ENCODE measurements at places on chromosomes 1 and 21.

DNA sequence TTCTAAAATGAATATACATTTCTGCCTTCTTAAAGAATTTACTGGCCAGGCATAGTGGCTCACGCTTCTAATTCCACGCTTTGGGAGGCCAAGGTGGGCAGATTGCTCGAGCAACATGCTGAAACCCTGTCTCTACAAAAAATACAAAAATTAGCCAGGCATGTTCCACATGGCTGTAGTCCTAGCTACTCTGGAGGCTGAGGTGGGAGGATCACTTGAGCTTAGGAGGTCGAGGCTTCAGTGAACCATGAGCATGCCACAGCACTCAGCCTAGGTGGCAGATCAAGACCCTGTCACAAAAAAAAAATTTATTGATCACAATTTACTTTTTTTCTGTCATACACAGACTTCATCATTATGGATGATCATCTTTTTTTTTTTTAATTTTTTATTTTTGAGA is 11.5 kb downstream of the CDC14A start:
- DNase-seq: no peak

GRCh38 chr1:34132161-34132420 is 32.9 kb downstream of the CSMD2 start:
- no peak for DNase-seq

DNA sequence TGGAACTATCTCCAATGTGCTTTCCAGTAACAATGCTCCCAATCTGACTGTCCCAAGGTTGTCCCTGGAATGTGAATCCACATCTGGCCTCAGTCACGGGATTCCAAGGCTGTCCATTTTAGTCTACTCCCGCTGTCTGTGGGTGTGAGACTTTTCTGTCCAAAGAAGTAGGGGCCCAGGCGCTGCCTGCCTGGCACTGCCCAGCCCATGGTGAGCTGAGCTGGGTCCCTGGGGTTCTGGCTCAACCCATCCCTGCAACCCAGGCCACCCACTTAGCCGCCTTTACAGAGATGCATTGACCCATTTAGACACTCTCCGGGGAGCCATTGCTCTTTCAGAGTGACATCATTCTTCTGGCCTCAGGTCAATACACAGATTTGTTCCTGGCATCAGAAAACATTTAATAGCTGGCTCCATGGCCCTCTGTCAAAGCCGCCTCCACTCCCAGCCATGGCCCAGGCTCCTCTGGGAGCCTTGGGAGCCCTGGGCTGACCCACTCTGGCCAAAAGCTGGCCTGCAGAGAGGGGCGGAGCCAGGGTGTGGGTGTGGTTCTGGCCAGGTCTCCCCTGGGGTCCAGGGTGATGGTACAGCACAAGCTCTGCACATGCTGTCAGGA is 47.2 kb upstream of the PAX7 start:
- peak; percentile 41 for DNase-seq

- no peak for DNase-seq
These were observed 48.5 kb upstream of the SCYL3 start for GRCh38 chr1:169941982-169942830.

DNA sequence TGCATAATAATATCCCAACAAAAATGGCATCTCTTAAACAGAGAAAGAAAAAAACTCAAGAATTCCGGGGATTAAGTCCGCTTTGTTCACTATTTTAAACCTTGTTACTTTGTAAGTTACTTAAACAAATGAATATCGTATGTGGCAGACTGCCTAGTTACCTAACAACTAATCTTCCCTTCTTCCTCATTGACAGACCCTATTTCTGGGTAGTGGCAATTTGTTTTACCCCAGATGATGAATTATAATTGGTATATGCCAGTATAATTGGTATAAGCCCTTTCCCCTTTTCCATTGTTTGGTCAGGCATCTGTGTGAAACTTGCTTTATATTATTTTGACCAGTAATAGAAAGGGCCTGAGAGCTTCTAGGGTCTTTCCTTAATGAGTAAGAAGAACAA is 52.4 kb downstream of the CDC42BPA start:
- no peak for DNase-seq

DNA sequence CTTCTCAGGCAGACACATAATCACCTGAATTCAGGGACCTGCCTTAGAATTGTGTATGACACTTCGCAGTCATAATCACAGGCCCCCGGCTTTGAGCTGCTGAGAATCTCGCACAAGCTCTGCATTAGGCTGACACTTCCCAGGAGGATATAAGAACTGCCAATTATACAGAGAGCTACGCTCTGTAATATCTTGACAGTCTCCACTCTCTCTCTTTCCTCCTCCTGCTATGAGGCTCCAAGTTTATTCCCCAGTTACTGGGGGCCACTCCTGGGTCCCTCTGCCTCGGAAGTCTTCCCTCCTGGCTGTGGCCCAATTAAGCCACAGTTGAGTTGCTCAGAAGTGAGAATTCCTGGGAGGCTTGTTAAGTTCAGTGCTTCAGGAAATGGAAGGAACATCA is 42.7 kb downstream of the EBNA1BP2 start:
- no peak for DNase-seq

DNA sequence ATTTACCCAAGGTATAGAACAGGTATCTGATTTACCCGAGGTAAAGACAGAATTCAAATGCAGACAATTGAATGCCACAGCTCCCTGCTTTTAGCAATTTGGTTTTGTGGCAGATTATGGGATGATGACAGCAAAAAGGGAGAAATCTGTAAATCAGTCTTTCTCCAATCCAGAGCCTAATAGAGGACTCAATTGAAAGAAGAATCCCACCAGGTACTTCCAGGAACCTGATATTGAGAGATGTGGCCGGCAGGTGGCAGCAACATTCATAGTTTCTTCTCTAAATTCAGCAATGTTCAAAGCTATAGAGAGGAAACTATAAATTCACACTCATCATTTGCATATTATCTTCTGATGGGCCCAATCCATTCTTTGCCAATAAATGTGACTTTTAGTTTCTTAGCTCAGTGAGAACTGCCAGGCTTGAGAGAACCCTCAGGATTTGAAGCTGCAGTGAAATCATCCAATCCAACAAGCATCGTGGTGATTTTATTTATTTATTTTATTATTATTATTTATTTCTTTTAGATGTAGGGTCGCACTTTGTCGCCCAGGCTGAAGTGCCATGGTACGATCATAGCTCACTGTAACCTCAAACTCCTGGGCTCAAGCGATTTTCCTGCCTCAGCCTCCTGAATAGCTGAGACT is 9.8 kb upstream of the PHACTR4 start:
- peak; percentile 76 for DNase-seq

DNA sequence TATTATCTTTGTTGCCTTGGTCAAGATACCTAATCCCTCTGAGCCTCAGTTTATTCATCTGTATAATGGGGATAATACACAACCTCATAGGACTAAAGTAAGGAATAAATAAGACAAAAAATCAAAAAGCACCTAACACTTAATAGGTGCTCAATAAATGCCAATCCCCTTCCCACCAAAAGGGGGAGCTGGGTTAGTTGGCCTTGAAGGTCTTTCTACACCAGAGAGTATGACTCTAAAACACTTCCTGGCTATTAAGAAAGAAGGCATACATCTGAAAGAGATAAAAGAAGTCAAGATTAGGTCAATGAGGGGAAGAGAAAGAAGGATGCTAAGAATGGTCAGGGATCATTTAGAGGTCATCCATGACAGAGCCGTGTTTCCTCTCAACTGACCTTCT is 11.1 kb downstream of the VSIG8 start:
- no peak for DNase-seq

GRCh38 chr1:23506376-23507107 is 22.6 kb upstream of the ASAP3 start:
- no peak for DNase-seq

DNA sequence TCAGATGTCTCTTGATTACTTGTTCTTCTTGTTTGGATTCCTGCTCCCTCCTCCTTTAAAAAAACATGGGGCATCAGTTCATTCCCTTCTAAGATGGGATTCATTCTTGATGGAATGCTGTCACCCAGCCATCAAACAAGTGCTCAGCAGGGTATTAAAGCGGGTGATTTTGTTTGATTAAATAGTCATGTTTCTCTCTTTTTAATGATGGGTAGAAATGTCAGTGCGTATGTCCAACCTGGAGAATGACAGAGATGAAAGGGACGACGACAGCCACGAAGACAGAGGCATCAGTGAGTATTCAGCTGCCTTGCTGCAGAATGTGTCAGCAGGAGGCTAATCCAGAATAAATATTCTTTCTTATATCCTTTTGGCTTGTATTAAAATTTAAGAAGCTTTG is 63.8 kb upstream of the RAVER2 start:
- DNase-seq: no peak

GRCh38 chr21:22711636-22712035 is 1713.4 kb downstream of the NCAM2 start:
- no peak for DNase-seq

DNA sequence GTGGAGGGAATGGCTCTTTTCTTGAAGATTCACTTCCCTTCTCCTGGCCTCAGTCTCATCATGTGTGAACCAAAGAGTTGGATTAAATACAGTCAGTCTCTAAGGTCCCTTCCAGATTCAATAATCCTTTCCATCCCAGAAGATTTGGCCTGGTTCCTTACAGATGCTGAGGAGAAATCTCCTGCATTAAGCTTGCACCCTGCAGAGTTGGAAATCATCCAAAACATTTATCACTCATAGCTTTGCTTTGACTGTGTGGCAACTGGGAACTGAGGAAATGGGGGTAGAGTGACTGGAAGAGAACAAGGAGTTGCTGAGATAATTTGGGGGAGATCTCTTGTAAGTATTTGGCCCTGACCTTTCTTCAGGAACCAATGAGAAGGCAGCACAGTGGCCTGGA is 220.5 kb upstream of the SGIP1 start:
- no peak for DNase-seq

DNA sequence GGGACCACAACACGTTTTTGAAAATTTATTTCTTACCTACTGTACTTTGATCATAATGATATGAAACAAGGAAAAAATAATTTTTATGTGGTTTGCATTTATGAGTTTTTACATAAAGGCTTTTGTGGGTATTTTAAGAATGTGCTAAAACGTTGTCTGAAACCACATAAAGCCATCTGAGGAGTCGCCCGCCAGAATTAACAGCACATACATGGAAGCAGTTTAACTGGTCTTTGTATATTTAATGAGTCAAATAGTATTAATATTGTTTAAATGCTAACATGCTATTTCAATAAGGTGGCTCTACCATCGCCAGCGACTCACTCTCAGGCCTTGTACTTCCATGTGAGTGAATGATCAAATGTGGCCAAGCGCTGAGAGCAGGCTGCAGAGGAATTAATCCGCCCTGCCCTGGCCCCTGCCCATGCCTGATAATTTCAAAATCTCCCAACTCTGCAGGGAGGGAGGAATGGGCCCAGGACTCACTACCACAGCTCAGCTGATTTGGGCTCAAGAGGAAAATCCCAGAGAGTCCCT is 49.6 kb downstream of the SLC66A1 start:
- DNase-seq: no peak

- no peak for DNase-seq
These were observed 2.4 kb downstream of the ZMYND12 start for GRCh38 chr1:42453386-42453785.
